ENCODE measurements at places on chromosomes 3 and 15. TPM values are rescaled to one million over a fixed set of nuclear protein-coding genes. Genes with fewer than 3 reads are reported as not detected.

DNA sequence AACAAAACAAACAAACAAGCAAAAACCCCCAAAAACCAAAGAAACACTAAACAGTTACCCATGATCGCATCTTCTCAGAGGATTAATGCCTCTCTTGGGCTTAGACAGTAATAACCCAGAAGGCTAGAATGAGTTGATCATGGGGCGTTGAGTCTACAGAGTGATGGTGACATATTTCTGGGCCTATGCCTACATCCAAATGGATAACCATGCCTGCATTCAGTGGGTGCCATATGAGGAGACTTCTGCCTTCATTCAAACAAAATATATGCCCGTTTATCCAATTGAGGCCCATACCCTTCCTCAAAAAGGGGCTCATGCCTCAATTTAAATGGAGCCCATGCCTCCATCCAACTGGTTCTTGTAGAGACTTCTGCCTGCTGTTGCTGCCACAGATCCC is 284.0 kb downstream of the EPHB1 start:
- no peak for DNase-seq

GRCh38 chr3:124884474-124885101 is 2.6 kb downstream of the ITGB5 start:
- no peak for DNase-seq

DNA sequence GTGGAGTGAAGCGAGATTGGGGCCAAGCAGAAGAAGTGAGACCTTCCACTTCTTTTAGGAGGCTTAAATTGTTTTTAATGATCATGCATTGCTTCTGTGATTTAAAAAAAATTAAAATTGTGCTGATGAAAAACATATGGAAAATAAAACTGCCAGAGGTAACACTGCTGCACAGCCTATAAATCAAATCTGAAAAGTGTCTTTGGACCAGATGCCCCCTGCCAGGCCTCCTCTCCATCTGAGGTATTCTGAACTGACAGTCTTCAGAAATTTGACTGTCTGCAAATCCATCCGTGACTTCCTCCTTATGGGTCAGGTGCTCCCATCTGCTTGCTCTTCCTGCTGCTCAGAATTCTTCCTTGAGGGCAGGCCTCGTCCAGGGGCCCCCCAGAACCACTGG is 108.5 kb upstream of the NR2E3 start:
- DNase-seq, result no peak

DNA sequence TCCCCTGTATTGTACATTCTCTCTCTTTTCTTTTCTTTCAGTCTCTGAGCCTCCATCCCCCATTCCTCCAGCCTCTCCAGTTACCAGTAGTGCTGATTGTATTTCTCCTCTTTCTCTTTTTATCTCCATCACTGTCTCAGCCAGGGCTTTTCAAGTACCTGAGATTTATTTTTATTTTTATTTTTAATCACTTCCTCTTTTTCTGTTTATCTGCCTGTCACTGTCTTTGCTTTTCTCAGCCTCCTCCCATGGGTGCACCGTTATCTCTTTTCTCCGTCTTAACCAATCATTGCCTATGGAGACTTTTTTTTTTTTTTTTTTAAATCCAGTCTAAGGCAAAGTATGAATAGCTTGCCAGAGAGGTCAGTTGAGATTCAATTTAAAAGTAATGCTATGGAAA is 359.3 kb downstream of the GAP43 start:
- no peak for DNase-seq

DNA sequence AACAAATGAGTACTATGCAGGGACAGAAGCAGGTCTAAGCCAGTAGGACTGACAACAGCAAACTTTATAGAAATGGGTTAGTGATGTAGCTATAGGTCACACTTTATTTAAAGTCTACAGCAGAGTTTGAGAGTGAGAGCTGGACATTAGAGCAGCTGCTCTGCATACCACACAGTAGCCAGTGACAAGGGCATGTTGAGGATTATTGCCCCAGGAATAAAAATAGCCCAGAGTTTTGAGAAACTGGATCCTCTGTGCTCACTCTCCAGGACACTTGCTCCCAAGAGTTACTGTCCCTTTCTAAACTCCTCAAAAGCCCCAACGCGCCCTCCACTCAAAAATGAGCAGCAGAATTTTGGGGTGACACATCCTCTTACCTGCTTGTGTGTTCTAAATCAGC is 21.1 kb downstream of the LRTM1 start:
- DNase-seq, result no peak

GRCh38 chr15:75131269-75131643 is 70.4 kb upstream of the C15orf39 start:
- DNase-seq, result no peak

GRCh38 chr15:68776477-68777270 is 44.0 kb downstream of the ANP32A start:
- DNase-seq, result no peak

DNA sequence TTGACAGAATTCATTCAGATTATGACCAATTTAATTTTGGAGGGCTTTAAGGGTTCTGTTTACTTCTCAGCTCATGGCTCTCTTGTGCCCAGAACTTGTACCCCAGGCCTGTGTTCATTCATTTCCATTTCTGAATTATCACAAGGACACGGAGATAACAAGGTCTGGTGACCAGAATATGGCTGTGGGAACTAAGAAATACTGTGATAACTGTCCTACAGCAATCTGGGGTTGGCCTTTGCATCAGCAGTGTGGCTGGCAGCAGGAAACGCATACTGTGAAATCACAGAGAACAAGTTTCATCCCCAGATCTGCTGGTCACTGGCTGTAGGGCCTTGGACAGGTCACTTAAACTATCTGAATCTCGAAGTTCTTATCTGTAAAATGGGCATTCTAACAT is 41.8 kb upstream of the TPM1 start:
- no peak for DNase-seq

CCDC80 gene
- 62.7 TPM for total RNA-seq

Data from ureter (tissue), 1 donor.